ENCODE measurements at places on chromosomes 1 and 21.
A peak's percentile ranks its signal among the peaks of the same experiment; 100 is the strongest.

GRCh38 chr1:83318366-83318765 lies 680.6 kb downstream of the TTLL7 start:
- DNase-seq = no peak

- DNase-seq = no peak
Observed at GRCh38 chr1:117674521-117675400, 68.9 kb downstream of the TENT5C start.

DNA sequence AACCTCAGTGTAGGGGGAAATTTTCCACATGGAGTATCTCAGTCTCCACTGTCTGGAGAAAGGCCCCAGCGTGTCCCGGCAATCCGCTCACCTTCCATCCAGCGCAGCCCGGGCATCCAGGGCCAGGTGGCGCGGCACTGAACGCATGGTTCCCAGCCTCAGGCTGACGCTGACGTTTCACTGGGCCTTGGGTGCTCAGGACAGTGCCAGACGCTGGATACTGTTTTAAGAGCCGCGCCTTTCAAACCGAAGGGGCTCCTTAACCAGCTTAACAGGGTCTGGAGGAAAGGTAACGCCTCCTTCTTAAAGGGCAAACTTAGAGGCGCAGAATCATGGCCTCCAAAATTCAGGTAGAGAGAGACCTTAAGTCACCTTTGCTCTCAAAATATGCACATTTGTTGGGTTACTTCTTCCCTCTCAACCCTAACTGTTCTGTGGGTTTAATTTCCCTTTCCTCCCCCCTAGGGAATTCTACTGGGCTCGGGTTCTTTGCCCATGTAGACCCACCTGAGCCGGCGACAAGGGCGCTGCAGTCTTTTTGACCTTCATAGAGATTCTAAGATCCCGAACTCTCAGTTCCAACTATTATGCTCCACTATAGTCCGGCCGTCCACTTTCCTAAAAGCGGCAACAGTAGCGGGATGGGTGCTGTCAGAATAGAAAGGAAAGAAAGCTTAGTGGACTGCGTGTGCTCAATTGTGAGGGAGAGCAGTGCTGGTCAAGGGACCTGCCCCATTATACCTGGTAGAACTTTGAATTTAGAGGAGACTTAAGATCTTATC lies 3.5 kb upstream of the LHX9 start:
- DNase-seq = no peak

GRCh38 chr1:160226623-160227022 lies 21.4 kb downstream of the PEA15 start:
- no peak for DNase-seq

DNA sequence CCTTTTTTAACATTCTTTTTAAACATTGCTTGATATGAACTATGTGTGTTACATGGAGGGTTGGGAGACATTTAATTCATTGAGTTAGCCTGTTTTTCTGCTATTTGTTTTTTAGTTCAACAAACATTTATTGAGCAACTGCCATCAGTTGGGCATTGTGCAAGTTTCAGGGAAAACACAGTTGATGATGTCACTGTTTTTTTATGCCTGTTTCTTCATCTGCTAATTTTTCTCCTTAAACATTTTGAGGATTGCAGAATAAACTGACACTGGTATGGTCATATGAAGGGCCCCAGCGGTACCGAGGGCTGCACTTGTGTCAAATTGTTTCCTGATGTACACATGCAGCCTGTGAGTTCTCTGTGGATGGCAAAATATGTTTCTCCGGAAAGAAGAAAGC lies 253.0 kb downstream of the FGGY start:
- DNase-seq = no peak

DNA sequence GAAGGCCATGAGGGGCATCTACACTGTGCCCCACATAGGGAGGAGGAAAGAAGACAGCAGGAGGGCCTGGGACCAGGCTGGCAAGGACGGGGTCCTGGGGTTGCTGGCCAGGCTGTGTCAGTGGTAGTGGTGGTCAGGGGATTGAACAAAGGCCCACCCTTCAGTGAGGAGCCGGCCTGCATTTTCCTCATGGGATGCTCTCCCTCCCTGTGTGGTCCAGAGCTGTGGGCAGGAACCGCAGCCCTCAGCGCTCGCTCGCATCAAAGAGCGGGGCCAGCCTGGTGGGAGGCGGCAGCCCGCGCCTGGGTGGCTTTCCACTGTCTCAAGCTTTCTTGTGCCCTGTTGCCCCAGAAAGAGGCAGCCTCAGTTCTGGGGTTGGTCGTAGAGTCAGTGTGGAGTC lies 24.8 kb downstream of the LHX4 start:
- no peak for DNase-seq

- DNase-seq = no peak
Observed at GRCh38 chr1:187033693-187034390, 205.1 kb downstream of the PLA2G4A start.

DNA sequence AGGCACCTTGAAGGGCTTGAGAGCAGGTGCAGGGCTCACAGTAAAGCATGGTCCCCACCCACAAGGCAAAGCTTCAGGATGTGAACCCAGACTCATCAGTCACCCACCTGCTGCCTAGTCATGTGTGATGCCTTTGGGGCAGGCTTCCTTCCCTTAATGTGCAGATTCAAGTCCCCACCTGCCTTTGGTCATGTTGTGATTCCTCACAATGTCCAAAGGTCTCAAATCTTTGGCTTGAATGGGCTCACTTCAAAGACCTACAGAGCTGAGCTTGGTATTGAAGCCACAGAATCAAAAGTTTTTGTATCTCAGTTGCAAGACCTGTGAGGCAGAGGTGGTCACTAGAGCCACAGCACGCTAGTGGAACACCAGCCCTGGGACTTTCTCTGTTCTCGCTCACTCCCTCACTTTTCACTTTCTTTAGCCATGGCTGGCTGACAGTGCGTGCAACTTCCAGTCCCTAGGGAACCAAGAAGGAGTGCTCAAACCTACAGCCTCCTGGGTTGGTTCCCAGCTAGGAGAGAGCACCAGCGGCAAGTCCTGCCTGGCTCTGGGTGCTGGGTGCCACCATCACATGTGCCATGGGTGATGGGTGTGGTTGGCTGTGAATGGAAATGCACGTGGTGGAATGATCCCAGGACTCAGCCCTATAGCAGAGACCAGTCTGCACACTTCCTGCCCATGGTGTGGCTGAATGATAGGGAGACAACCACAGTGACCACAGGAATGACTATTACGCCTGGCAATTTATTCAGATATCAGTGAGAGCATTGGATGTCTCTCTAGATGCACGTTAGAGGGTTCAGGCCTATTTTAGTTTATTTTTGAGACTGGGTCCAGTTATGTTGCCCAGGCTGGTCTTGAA lies 26.4 kb upstream of the CLIC6 start:
- no peak for DNase-seq

DNA sequence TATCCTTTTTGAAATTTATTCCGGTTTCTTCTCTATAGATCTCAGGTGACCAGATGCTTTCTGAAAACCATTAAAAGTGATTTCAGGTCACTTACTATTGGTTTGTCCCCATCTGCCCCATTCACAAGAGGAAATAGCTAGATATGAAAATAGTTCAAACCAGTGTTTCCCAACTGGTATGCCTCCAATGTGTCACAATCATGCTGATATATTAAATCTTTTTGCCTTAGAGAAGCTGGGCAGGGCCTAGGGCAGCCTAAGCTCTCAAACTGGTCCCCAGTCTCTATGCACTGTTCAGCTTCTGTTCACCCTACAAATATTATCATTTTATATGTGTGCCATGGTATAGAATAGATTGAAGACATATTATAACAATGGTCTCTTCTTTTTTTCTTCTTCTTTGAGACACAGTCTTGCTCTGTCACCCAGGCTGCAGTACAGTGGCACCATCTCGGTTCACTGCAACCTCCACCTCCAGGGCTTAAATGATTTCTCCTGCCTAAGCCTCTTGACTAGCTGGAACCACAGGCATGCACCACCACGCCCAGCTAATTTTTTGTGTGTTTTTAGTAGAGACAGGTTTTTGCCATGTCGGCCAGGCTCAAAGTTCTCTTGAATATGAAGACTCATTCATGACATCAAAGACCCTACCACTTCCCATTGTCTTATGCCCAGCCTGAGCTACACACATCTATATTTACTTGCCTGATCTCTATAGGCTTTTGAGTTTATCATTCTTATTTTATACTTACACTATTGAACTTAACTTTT lies 15.7 kb downstream of the PTPN22 start:
- DNase-seq = no peak

- DNase-seq = no peak
Observed at GRCh38 chr1:207703712-207704111, 48.1 kb upstream of the CD46 start.

- DNase-seq = no peak
Observed at GRCh38 chr1:242824435-242824834, 299.9 kb upstream of the PLD5 start.

GRCh38 chr21:42448686-42449085 lies 45.0 kb downstream of the UBASH3A start:
- no peak for DNase-seq

DNA sequence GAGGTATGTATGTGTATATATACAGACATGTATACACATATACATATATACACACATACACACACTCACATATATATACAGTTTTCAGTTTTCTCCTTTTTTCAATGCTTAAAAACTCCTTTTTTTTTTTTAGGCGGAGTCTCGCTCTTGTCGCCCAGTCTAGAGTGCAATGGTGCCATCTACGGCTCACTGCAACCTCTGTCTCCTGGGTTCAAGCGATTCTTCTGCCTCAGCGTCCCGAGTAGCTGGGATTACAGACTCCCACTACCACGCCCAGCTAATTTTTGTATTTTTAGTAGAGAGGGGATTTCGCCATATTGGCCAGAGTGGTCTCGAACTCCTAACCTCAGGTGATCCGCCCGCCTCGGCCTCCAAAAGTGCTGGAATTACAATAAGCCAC lies 27.0 kb downstream of the STYXL2 start:
- DNase-seq = no peak

- peak; percentile 12 for DNase-seq
Observed at GRCh38 chr1:43930168-43930948, 3.2 kb upstream of the ARTN start.

DNA sequence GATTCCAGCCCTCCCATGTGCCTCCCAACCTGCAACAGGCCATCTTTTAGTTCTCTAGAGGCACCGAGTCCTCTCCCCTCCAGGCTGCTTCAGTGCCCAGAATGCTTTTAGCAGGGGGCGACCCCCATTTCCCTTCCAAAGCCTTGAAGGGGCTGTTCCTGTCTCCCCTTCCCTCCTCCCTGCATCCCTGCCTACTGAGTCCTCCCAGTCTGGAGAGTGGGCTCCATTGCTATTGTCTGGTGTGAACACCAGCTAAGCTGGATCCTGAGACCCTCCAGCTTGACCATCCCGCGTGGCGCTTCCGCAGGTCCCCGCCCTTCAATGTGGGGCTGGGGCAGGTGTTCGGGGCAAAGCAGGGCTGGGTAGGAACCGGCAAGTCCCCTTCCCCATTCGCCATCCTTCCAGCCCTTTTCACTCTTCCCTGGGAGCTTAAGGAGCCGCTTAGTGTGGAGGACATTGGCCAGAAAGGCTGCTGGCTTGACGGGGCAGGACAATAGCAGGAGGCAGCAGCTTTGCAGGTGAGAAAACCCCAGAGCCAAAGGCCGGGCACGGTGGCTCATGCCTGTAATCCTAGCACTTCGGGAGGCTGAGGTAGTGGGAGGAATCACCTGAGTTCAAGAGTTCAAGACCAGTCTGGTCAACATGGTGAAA lies 32.2 kb downstream of the PADI6 start:
- no peak for DNase-seq

GRCh38 chr1:31792116-31792515 lies 23.7 kb downstream of the SPOCD1 start:
- DNase-seq = no peak

DNA sequence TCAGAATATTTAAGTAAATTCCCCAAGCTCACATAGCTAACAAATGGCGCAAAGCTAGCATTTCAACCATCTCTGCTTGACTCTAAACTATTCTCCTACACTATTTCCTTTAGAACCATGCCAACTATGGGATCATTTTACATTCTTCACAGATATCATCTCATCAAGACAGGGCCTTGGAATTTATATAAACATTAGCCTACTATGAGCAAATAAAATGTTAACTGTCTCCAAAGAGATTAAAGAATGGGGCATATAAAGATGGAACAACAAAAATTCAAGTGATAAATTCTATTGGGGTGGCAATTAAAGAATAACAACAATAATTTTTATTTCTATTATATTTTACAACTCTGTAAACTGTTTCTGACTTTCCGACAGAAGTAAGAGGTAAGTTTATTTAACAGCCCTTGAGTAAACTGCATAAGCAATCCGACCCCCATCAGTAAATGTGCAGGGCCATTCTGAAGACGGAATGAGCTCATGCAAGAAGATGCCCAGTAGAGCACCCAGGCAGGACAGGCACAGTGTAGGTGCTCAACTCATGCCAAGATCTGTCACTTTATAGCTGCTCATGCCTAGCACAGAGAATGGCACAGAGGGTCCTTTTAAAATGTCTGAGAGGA lies 261.9 kb downstream of the VAV3 start:
- no peak for DNase-seq

DNA sequence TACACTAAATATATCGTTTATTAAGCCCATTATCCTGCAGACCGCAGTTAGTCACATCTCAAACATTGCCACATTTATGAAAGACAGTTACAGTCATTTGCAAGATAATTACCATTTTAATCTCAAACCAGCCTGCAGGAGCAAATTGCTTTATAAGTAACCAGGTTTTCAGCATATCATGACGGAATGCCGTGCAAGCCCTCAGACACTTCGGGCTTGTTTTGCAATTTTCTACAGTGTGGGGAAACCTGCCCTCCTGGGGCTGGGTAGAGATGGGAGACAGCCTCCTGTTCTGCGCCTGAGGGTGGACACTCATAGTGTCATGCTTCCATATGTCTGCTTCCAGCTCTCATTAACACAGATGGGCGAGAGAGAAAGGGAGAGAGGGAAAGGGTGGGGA lies 563.9 kb downstream of the NPHP4 start:
- DNase-seq = no peak

DNA sequence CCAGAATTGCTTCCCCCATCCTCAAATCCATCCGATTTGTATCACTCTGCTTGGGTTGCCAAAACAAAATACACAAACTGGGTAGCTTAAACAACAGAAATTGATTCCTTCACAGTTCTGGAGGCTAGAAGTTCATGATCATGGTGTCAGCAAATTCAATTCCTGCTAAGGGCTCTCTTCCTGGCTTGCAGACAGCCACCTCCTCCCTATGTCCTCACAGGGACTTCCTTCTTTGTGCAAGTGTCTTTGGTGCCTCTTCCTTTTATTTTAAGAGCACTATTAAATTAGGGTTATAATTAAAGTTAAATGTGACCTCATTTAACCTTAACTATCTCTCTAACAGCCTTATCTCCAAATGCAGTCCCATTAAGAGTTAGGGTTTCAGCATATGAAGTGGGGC lies 112.8 kb downstream of the PLPP3 start:
- no peak for DNase-seq

DNA sequence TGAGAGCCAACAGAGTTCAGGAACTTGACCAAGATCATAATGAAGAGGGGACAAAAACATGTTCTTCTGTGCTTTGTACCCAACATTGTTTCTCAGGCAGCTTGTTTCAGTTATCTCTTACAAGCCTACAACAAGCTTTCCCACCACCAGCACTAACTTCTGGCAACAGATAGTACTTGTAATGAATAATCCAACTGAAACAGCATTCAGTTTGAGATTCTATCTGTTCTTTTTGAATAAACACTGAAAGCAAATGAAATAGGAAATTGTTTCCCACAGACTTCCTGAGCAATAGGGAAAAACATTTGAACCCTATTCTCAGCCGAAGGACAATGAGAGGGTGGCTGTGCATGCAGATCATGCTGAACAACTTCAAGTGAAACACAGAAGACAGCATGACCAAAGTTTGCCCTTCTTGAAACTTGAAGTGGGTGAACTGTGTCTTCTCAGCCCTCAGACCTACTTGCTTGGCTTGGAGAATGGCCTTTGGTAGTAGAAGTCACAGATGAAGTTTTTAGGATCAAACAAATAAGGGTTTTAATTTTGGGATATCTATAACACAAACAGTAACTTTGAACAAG lies 11.2 kb upstream of the HOOK1 start:
- DNase-seq = no peak
